ENCODE measurements at places on chromosomes 3 and 15.

DNA sequence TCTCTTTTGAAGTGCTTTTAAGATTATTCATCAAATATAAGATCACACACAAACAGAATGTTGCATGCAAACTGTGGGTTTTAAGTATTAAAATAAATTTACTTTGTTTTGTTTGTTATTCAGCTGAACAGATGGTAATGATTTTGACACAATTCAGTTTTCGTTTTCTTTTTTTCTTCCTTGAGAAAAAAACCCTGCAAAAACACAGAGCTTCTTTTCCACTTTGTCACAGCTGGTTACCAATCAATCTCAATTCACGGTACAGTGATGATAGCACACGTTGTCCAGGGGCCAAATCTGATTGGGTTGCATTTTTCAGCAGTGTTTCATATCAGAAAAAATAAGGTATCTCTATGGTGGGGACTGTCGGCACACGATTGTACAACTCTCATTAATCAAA is 473.6 kb downstream of the ROBO2 start:
- DNase-seq, result no peak

GRCh38 chr3:177441813-177442646 is 244.7 kb upstream of the TBL1XR1 start:
- no peak for DNase-seq

DNA sequence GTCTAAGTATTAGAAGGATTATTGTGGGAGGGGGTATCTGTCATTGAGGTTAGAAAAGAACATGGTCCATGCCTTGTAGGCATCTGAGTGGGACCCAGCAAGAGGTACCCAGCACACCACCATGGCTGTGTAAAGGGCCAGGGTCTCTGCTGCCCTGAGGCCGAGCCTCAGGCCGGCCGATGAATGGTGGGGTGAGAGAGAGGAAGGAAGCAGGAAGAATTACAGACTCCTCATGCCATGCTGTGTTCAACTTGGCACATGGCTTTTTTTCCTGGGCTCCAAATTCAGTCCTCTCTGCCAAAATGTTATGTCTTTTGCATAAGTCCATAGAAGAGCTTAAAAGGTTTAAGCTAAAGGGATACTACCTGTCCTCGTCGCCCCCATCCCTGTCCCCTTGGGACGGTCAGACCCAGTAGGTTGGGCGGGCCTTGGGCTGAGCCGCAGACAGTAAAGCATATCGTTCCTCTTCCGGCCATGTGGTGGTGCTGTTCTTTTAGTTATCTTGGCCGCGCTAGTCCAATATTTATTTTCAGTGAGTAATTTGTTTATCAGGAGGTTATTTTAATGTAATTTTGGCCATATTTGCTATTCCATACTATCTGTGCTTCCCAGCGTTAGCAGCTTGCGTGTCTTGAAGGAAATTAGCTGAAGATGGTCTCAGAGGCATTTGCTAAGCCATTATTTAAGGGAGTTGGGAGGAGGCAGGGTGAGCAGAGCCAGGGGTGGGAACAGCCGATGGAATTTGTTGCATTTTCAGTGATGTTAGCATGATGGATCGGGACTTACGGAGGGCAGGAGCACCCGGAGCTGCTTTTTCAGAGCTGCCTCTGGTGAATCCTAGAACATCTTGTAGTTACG is 152.4 kb downstream of the AGBL1 start:
- DNase-seq, result no peak

- DNase-seq, result no peak
Measured at GRCh38 chr3:129239991-129240390, 9.4 kb upstream of the COPG1 start.

DNA sequence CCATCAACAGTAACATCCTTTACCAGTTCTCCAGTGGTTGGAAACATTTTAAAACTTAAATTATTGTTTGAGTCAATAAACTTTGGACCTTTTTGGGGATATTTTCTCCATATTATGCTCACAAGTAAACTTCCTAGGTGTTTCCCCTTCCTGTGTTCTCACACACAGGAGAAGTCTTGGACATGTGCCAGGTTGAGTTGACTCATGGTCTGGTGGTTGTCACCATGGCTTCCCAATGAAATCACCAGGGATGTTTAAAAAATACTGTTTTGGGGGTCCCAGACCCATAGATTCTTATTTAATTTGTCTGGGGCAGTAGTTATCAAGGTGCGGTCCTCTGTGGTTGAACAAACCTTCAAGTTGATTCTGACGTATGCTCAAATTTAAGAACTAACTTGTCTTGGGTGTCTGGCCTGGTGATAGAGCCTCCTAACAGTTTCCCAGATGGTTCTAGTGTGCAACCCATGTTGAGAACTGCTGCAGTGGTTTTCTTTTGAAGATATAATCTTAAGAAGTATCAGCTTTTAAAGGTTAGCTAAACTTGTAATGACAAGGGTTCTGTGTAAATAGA is 291.8 kb downstream of the EDEM1 start:
- DNase-seq, result no peak

DNA sequence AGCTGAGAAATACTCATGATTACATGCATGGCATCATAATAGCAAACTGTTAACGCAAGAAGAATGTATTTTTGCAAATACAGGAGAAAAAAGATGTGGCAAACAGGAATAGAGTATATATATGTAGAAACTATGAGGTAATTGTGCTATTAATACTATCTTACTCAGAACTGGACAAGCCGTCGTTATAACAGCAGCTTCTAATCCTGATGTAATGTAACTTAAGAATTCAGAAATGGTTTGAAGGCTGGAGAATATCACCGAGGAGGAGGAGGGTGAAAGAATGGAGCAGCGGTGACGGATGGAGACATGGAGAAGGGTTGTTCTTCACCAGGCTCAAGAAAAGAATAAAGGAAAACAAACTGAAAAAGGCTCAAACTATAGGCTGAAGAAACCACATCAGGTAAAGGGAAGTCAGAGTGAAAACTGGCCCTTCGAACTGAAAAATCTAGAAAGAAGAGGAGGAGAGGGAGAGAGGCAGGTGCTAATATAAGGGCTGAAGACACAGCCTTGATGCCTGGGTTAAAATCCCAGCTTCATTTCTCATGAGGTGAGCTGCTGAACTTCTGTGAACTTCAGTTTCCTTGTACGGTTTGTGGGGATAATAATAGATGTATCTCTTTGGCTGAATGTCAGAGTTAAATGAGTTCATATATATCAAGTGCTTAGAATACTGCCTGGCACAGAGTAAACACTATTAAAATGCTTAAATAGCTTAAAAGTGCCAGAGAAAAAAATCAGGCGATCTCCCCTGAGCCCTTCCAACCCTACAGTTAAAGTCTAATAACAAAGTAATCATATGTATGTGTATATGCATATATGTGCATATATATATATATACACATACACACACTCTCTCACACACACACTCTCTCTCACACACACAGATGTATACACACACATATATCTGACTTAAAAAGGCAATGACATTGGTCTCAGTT is 43.9 kb downstream of the GOLIM4 start:
- DNase-seq, result no peak

DNA sequence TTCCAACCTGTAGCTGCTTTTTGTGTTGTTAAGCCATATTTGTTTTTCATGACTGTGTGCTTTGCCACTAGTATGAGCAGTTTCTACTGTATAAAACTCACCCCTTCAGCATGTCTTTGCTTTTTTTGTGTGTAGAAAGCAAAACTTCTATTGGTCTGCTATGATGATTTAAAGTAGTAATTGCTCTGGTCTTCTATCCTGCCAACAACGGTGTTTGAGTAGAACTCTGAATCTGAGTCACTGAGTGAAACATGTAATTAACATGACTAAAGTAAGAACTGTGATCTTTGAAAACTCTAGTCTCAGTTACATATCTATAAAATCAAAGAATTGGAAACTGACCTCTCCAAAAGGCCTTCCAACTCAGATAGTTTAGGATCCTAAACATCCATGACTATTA is 133.6 kb downstream of the TPRG1 start:
- DNase-seq, result no peak

DNA sequence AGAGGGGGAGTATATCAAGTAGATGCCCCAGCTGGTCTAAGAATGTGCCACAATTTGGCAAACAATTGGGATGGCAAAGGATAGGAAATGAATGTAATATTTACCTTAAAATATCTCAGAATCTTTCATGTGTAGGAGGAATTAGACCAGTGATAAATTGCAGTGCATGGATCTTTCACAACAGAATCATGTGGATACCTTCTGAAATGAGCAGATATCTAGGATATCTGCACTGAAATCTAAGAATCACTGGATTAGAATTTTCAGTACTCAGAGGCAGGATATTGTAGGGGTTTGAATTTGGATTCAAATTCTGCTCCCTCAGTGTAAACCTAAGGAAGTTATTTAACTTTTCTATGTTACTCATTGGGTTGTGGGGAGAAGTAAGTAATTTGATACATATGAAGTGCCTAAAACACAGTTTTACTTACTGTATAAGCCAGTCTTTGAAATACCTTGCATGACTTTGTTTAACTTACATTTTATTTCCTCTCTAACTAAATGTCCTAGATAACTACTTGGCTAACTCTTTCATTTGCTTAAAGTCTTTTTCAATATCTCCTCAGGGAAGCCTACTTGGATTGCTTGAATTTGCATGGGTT is 8.8 kb downstream of the IL1RAP start:
- no peak for DNase-seq

DNA sequence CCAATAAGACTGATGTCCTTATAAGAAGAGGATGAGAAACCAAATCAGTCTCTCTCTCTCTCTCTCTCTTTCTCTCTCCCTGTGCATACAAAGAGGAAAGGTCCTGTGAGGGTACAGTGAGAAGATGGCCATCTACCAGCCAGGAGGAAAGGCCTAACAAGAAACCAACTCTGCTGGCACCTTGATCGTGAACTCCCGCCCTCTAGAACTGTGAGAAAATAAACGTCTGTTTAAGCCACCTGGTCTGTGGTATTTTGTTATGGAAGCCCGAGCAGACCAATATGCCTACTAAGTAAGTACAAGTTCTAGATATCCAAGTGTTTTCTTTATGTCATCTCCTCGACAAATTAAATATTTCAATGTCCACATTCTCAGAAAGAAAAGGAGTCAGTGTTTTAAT is 44.9 kb upstream of the TMC3 start:
- DNase-seq, result no peak

Measured in stimulated activated CD4-positive, alpha-beta T cell treated with anti-CD3 and anti-CD28 coated beads, Interleukin-1b, Interleukin-23, amount 100 ng/mL, for 1 hour (primary cell).